Esophagus squamous epithelium (tissue), 5 donors: ENCODE measurements at places on chromosomes 6 and 20.

DNA sequence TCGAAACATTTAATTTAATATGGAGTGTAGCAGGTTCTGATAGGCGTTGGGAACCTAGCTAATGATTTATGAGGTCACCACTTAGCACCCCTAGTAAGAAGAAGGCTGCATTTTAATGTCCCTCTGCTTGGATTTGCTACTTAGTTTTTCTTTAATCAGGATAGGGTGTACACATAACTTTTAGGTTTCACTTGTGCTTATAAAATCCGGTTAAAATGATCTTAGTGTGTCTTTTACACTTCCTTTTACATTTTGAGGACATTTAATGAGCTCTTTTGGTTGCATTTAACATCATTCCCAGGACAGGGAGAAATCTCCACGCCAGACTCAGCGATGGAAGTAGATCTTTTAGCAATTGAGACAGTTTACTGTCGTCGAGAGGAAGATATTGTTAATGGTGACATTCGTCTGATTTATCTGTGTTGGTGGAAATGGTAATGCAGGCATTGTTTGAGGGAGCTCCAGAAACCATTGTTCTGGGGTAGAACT, 5.6 kb downstream of the TFAP2A start:
- DNase-seq = no peak

GRCh38 chr6:166007349-166008263, 160.0 kb downstream of the TBXT start:
- no peak for DNase-seq

GRCh38 chr6:9482030-9482738, 932.7 kb downstream of the TFAP2A start:
- DNase-seq = no peak

- no peak for DNase-seq
Measured at GRCh38 chr20:5164645-5165625, 38.1 kb downstream of the CDS2 start.

DNA sequence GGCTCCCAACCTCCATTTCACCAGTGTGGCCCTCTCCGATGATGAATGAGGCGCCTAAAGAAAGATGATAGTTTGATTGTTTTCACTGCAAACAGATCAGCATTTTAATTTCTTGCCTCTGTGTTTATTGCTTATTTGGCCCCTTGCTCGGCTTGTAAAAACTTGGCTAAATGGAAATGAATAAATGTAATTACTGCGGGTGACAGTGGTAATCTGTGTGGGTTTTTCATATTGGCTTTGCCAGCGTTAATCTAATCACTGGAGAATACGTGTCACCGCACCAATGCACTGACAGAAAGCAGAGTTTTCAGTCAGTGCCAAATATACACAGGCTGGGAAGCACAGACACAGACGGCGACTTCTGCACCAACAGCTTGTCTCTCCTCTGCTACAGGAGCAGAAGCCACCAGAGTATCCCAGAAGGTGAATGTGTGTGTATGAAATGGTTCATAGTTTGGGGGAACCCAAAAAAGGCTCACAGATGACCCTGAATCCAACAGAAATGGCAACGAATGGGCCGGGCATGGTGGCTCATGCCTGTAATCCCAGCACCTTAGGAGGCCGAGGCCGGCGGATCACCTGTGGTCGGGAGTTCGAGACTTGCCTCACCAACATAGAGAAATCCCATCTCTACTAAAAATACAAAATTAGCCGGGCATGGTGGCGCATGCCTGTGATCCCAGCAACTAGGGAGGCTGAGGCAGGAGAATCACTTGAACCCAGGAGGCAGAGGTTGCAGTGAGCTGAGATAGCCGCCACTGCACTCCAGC, 534.0 kb downstream of the PKHD1 start:
- no peak for DNase-seq

- no peak for DNase-seq
Measured at GRCh38 chr6:25387483-25387882, 108.3 kb downstream of the CARMIL1 start.
